Fibroblast of pulmonary artery (primary cell): ENCODE measurements at places on chromosomes 12 and 14.
A peak's percentile ranks its signal among the peaks of the same experiment; 100 is the strongest.

DNA sequence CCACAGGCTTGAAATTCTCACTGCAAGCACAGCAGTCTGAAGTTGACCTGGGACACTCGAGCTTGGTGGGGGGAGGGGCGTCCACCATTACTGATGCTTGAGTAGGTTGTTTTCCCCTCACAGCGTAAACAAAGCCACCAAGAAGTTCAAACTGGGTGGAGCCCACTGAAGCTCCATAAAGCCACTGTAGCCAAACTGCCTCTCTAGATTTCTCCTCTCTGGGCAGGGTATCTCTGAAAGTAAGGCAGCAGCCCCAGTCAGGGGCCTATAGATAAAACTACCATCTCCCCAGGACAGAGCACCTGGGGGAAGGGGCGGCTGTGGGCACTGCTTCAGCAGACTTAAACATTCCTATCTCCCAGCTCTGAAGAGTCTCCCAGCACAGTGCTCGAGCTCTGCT lies 31.7 kb upstream of the ST8SIA1 start:
- no peak for DNase-seq

DNA sequence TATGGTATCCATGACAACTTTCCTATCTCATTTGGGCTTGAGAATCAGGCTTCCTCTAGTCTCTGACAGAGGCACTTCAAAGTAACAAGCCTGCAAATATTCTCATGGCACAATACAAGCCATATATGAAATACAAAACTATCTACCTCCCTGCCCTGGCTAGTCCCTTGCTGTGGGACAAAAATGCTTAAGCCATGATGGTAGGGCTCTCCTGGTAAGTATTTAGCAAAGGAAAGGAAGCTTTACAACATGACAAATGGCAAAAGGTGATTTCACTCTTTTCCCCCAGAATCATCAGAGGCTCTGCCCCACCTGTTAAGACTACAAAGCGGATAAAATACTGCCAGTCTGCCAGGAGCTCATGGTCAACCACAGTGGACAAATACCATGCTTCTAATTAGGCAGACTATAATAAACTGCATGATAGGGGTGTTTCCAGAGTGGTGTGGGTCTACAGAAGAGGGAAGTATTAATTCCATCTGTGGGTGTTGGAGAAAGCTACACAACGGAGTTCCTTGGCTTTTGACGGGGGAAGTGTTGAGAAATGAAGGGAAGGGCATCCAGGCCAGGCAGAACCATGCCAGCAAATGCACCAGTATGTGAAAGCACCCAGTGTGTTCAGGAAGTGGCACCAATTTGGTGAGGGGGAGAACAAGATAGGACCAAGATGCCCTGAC lies 92.9 kb downstream of the SPTSSA start:
- DNase-seq: no peak

DNA sequence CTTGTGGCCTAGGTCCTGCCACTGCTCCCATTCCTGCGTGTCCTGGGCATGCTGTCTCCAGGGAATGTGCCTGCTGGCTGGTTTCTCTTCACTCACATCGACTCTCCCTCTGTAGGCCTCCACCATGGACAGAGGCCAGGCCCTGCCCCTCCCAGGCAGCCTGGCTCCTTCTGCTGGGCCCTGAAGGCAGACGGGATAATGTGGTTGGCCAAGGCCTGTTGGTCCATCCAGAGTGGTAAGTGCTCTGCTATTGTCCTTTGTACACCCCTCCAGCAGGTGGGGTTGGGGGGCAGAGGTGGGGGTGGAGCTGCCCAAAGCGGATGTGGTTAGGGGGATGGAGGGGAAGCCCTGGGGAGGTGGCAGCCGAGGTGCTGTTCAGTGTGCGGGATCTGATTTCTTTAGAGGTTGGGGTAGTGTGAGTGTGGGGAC lies 9.5 kb upstream of the NR4A1 start:
- peak; percentile 65 for DNase-seq

DNA sequence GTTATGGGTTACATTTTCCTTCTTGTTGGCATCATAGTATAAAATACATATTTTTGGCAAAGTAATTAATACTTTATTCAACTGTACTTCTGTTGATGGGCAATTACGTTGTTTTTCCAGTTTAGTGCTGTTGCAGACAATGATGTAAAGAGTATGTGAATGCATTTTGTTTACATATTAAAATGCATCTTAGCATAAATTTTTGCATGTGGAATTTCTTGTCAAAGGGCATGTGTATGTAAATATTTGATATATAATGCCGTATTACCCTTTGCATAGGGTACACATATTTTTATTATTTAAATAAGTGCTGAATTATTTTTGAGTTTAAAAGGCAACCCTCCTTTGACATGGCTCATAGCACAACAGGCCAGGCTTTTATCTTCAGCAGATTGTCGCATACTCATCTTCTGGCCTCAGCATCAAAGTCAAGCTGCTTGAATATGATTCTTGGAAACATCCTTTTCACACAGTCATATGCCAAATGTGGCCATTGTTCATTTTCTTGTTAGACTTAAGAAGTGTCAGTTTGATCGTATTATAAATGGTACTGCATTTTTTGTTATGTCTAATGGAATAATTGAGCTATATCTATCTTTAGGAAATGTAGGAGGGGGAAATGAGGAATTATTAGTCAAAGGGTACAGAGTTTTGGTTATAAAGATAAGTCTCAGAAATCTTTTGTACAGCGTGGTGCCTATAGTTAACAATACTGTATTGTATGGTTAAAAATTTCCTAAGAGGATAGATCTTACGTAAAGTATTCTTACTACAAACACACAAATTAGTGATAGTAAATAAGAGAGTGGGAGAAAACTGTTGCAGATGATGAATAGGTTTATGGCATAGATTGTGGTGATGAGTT lies 138.5 kb downstream of the FUT8 start:
- DNase-seq: no peak

DNA sequence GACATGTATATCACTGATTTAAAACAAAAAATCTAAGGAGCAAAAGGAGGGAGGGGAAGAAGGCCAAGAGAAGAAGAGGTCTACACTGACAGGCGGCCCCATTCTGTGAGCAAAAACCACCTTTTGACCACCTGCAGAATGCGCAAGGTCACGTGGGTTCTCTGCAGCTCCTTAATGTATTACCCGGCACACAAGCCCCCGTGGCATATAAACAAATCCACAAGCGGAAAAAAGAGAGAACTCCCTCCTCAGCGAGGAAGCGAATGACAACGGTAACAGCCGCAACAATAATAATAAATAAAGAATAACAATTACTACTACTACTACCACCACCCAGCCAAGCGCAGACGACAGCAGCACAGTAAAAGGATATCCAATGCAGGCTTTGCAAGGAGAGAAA lies 1.3 kb downstream of the KSR2 start:
- no peak for DNase-seq
